ENCODE measurements at places on chromosomes 2 and 18.

DNA sequence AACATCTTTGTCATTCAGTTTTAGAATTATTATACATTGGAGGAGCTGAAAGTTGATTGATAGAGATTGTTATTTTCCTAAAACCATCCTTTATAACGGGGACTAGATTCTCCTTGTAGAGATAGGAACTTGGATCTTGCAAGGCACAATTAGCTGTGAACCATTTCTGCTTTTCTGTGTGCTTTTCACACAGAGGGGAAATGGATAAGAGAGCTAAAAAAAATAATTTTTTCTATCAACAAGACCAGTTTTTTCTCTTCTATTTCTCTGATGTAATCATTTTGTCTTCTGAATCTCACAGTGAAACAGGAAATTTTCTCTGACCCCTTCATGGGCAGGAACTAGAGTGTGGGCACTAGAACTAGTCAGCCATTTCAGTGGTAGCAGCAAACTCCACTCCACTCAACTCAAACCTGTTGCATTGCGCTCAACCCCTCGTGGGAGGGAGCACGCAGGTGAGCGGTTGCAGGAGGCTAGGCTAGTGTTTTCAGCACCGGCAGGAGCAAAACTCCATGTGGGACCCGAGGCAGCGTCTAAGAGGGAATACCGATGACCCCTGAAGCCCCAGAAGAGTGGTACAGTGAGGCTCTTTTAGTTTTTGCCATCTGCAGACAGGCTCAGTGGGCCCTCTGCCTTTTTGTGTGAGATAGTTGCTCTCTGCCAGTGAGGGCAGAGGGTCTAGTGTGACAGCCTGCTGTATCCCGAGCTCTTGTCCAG is 24.0 kb upstream of the SLC39A10 start:
- DNase-seq = no peak

- no peak for DNase-seq
These were observed 60.2 kb downstream of the RALBP1 start for GRCh38 chr18:9535430-9535991.

GRCh38 chr2:84938194-84938879 is 32.6 kb upstream of the KCMF1 start:
- no peak for DNase-seq

DNA sequence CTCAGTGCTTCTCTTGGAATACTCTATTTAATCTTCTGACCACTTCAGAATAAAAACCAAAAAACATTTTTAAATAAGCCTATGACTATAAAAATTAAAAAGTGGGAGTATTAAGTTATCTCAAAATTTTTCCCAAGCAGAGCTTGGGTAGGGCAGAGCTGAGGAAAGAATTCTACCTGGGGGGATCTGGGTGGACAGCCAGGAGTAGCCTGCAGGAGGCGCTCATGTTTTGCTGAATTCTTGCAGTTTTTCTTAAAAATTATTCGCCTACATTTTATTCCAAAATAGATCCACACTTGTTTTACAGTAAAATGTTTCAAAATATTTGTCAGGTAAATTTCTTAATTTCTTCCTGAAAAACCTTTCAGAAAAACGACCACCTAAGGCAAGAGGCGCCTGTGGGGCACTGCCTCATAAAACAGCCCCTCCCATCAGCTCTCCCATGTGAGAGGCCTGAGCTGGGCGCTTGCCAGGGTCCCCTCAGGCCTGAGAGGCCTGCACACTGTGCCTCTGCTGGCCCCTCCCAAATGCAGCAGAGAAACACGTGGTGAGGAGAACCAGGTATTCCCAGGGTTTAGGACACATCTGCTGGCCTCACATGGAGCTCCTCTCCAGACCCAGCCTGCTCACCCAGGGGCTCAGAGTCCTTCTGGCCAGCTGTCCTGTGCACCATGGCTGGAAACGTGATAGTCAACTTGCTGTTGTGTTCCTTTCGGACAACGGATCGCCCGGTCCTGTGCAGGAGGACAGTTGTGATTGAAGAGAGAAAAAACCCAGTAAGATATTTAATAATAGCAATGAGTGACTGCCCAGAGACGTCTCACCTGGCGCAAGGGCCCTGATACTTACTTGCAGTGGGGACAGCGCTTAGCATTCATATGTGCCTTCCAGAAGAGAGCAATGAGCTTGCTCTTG is 17.5 kb downstream of the POLR1A start:
- no peak for DNase-seq

- no peak for DNase-seq
These were observed 19.9 kb upstream of the SP3 start for GRCh38 chr2:173984866-173985604.

DNA sequence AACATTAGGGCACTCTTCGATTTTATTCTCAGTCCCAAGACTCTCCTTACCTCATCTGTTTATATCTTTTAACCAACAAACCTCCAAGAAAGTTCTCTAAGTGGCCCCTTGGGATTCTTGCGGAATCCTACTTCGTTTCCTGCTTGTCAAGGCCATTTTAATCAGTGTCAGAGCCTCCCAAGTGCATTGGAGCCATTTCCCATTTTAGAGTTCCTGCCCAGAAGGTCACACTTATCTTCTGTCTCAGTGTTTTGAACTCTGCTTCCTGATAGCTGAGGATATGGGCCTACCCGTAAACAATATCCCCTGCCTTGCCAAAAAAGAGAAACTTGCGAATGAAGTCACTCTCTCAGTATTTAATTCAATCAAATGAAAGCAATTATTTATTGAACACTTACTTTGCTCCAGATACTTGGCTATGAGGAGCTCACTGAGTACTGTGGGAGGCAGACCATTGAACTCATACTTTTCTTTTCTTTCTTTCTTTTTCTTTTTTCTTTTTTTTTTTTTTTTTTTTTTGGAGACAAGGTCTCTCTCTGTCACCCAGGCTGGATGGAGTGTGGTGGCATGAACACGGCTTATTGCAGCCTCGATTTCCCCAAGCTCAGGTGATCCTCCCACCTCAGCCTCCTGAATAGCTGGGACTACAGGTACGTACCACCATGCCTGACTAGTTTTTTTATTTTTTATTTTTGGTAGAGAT is 5.7 kb upstream of the NOSTRIN start:
- no peak for DNase-seq

DNA sequence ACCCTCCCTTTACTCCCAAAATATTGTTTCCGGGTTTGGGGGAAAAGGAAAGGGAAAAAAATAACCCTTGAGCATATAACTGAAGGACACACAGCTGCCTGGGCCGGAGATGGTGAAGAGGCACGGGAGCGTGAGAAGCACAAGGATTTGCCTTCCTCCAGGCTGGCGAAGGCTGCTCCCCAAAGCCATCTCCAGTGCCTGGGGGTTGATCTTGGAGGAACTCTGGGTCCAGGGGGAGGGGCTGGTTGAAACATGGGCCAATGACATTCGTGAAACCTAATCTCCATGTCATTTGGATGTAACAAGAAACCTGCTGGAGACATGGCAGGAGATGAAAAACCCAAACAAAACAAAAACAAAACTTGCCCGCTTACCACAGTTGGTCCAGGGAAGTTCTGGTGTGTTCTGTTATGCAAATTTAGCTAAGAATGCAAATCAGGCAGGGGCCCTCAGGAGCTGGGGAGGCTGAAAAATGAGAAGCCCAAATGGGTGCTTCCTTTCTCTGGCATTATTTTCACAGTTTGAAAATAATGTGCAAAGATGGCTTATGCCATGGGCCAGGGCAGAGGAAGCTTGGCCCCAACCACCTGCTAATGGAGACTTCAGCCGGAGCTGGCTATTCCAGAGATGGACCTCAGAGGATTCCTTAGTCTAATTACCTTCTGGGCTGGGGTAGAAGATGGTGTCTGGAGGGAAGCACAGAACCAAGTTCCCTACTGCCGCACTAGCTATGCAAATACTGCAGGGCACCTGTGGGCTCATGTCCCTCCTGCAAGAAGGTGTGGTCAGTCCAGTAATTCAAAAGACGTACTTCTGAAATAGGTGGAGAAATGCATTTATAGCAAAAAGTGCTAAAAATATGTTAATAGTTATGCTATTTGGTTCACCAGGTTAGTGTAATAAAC is 180.9 kb downstream of the BCL2 start:
- peak; percentile 27 for DNase-seq

- no peak for DNase-seq
These were observed 144.1 kb downstream of the ZFP36L2 start for GRCh38 chr2:43082111-43082894.

DNA sequence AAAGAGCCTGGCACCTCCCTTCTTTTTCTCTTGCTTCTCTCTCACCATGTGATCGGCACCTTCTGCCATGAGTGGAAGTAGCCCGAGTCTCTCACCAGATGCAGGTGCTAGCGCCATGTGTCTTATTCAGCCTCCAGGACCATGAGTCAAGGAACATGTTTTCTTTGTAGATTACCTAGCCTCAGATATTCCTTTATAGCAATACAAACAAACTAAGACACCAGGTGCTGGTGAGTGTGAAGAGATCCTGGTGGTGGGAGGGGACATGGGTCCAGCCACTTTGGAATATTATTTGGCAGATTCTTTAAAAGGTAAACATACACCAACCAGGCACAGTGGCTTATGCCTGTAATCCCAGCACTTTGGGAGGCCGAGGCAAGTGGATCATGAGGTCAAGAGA is 5.9 kb upstream of the USP40 start:
- peak; percentile 25 for DNase-seq

- no peak for DNase-seq
These were observed 25.4 kb downstream of the PDCL3 start for GRCh38 chr2:100588071-100588786.

- no peak for DNase-seq
These were observed 21.7 kb downstream of the COA5 start for GRCh38 chr2:98586551-98587140.

GRCh38 chr18:2920546-2921343 is 73.9 kb downstream of the EMILIN2 start:
- DNase-seq = no peak

GRCh38 chr2:183010112-183010511 is 28.1 kb downstream of the NCKAP1 start:
- peak; percentile 90 for DNase-seq

DNA sequence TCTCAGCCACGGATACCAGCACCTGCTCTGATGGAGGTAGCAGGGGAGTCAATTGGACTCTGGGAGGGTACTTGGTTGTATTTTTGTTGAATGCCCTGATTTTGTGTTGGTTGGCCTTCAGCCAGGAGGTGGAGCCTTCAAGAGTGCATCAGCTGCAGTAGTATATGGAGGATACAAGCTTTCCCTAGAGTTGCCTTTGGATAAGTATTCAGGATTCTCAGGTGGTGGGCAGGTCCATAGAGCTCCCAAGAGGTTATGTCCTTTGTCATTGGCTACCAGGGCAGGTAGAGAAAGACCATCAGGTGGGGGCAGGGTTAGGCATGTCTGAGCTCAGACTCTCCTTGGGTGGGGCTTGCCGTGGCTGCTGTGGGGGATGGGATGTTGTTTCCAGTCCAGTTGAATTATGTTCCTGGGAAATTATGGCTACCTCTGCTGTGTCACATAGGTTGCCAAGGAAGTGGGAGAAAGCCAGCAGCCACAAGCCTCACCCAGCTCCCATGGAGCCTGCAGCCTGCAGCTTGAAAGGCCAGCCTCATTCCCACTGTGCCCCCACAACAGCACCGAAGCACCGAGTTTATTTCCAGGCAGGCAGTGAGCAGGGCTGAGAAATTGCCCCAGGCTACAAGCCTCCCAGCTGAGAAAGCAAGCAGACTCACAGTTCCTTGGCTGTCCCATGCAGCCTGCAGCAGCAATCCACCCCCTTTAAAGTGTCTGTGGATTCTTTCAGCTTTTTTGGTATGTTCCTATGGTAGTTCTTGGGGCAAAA is 38.6 kb upstream of the CHST9 start:
- no peak for DNase-seq

- DNase-seq = no peak
These were observed 24.2 kb downstream of the GPC1 start for GRCh38 chr2:240459401-240460252.

DNA sequence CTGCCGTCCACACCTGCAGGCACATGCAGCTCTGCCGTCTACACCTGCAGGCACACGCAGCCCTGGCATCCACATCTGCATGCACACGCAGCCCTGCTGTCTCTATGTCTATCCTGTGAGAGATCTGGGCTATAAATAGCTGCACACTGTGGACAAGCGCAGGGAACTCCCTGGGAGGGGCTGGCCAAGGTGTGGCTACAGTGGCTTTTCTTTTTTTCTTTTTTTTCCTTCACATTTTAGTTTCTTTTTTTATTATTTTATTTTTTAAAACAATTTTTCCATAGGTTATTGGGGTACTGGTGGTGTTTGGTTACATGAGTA is 42.0 kb downstream of the TMEM182 start:
- no peak for DNase-seq

- DNase-seq = no peak
These were observed 6.9 kb upstream of the GPR155 start for GRCh38 chr2:174493549-174494331.

DNA sequence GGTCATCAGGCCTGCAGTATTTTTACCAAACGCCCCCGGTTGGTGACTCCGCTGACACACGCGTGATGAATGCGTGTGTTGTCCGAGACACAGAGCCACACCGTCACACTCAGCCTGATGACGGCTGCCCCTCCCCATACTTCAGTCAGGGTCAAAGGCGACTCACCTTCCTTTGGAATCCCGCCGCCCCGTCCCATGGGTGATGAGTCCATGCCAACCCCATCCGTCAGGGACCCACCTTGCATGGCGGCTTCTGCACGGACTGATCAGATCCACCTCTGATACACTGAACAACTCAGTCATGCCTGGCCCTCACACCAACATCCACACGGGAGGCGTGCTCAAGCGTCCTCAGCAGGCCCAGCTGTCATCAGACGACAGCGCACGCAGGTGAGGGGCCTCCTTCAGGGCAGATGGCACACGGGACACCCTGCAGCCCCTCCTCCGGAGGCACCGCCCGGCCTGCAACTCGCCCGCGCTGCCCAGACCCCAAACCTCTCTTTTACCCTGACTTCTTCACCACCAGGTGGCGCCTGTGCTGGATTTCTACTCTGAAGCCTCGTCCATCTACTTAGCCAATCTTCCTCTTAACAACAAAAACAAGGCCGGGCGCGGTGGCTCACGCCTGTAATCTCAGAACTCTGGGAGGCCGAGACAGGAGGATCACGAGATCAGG is 89.2 kb downstream of the ZNF516 start:
- DNase-seq = peak; percentile 37

- DNase-seq = no peak
These were observed 168.8 kb downstream of the ZNF385B start for GRCh38 chr2:179692610-179693009.

- DNase-seq = no peak
These were observed 104.4 kb downstream of the POLR1A start for GRCh38 chr2:86001326-86001725.
